ENCODE measurements at places on chromosomes 7 and 10.

DNA sequence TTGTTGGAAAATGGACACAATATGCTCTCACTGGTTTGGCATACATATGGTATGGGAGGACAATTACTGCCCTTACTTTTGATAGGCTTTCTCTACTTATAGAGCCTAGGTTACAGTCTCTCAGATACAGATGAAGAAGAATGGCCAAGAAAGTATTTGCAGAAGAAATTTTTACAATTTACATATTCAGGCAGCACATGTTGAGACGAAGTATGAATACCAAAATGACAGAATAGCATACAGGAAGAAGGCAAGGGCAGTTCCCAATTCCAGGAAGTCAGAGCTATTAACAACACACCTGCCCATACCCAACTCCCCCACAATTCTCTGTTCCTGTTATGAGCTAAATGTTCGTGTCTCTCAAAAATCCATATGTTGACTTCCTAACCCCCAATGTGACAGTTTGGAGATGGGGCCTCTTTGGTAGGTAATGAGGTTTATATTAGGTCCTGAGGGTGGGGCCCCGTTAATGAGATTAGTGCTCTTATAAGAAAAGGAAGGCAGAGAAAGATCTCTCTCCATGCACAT is 67.8 kb downstream of the DOCK4 start:
- DNase-seq, result no peak
- H3K4me3 ChIP-seq, result no peak overlapping the region
- H3K4me1 ChIP-seq, result peaks cover 27% of the 10 kb centered on the region
- H3K27me3 ChIP-seq, result no peaks in the 10 kb centered on the region
- no peak overlapping the region for H3K27ac ChIP-seq

DNA sequence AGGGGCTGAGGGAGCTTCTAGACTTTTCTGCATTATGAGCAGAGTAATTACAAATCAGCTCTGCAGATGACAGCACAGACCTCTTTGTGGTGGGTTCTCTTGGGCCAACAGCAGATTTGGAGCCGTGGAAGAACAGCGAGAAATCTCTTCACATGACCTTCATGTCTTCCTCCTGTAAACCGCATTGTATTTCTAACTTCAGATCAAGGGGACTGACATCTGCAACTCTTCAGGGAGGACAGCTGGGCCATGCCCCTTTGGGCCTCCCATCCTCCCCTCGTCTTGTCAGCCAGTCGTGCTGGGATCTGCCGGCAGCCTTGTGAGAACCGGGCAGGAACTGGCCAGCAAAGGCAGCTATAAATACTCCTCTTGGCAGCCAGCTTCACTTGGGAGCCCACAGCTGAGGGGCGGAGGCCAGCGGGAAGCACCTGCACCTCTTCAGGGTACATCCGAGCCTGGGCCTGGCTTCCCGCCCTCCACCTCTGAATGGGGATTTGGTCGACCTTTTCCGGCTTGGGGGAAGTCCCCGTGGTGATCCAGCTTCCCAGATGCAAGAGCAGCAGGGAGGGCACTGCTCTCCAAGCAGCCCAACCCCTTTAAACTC is 54.7 kb downstream of the STEAP1B start:
- no peaks in the 10 kb centered on the region for H3K27me3 ChIP-seq
- no peak overlapping the region for H3K4me3 ChIP-seq
- DNase-seq, result peak; percentile 52
- peaks cover 37% of the 10 kb centered on the region for H3K4me1 ChIP-seq
- no peaks in the 10 kb centered on the region for H3K36me3 ChIP-seq

- no peak overlapping the region for H3K27ac ChIP-seq
- peaks cover 18% of the 10 kb centered on the region for H3K4me1 ChIP-seq
- H3K4me3 ChIP-seq, result no peak overlapping the region
- H3K36me3 ChIP-seq, result peaks cover 12% of the 10 kb centered on the region
- H3K27me3 ChIP-seq, result no peaks in the 10 kb centered on the region
- no peak for DNase-seq
Observed at GRCh38 chr10:98374217-98374985, 40.6 kb downstream of the PYROXD2 start.

DNA sequence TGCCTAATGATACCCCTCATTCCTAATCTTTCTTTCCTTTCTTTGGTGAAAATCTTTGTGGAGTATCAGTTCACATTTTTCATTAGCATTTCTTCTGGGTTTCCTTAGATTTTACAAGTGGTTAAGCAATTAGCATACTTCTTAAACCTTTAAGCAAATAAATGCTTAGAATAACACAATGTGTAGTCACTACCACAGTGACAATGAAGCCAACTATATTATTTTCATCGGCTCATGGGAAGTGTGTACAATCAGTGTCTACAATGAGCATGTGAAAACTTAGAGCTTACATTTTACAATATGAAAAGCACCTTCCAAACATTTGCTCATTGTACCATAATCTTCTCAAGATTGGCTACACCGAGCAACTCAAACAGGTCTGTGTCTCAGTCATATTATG is 176.2 kb upstream of the PLXNA4 start:
- no peak overlapping the region for H3K4me3 ChIP-seq
- no peak for DNase-seq
- peaks cover 6% of the 10 kb centered on the region for H3K36me3 ChIP-seq
- no peaks in the 10 kb centered on the region for H3K27me3 ChIP-seq
- H3K27ac ChIP-seq, result no peak overlapping the region

- DNase-seq, result no peak
- peak overlapping the region; percentile 53 for H3K27ac ChIP-seq
- H3K4me1 ChIP-seq, result peaks cover 31% of the 10 kb centered on the region
- no peaks in the 10 kb centered on the region for H3K27me3 ChIP-seq
- H3K36me3 ChIP-seq, result no peaks in the 10 kb centered on the region
Observed at GRCh38 chr7:106952001-106952657, 87.0 kb downstream of the PIK3CG start.

GRCh38 chr7:73741600-73741999 is 3.0 kb upstream of the ABHD11 start:
- peak; percentile 65 for DNase-seq
- peaks cover 32% of the 10 kb centered on the region for H3K27me3 ChIP-seq
- H3K4me1 ChIP-seq, result peaks cover 38% of the 10 kb centered on the region
- H3K4me3 ChIP-seq, result peak overlapping the region; percentile 38
- H3K36me3 ChIP-seq, result peaks cover 5% of the 10 kb centered on the region

DNA sequence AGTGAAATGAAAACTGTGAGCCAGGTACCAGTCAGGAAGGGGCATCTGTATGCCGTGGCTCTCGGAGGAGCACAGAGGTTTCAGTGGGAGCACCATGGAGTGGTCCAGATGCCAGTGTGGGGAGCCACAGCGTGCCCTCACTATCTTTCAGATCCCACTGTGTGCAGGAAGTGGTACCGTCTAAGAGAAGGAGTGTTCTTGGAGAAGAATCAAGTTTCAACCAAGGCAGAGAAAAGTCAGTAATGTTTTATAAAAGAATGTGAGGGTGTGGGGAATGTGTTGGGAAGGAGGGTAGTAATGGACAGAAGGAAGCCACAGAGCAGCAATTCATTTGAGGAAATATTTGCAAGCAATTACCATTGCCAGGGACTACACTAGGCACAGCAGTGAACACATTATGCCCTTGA is 35.6 kb downstream of the PRKAR2B start:
- no peak for DNase-seq
- H3K4me1 ChIP-seq, result peaks cover 19% of the 10 kb centered on the region
- no peak overlapping the region for H3K4me3 ChIP-seq

DNA sequence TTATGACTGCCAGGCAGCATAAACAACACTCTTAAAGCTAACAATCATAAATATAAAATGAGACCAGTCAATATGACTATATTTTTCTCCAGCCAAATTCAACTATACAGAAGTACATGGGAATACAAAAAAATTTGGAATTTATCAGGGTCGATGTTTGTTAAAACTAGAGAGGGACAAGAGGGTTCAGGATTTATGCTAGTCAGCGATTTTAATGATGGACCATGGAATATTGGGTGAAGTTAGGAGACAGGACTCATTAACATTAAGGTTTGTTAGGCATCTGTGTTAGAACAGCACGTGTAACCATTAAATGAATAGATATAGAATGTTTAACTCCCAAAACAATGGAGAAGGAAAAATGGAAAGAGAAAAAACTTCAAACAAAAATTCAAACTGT is 146.2 kb downstream of the SEM1 start:
- H3K4me1 ChIP-seq, result no peaks in the 10 kb centered on the region
- H3K27ac ChIP-seq, result no peak overlapping the region
- H3K4me3 ChIP-seq, result no peak overlapping the region

DNA sequence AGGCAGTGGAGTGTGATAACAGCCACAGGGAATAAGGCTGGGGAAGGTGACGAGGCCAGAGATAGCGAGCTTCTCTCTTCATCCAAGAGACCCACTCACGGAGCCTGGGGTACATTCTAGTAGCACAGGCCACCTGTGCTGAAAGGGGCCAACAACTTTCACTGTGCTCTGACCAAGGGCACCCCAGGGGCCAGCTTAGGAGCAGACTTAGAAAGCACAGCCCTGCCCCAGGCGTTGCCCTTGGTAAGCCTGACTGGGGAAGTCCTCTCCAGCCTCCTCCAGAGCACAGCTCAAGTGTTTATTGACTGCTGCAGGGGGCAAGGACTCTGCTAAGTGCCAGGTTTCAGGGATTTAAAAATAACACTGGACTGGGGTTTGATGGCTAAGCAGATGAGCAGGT is 44.7 kb downstream of the EBF3 start:
- no peaks in the 10 kb centered on the region for H3K4me1 ChIP-seq
- H3K27ac ChIP-seq, result no peak overlapping the region
- no peak for DNase-seq
- no peak overlapping the region for H3K4me3 ChIP-seq
- H3K27me3 ChIP-seq, result no peaks in the 10 kb centered on the region

DNA sequence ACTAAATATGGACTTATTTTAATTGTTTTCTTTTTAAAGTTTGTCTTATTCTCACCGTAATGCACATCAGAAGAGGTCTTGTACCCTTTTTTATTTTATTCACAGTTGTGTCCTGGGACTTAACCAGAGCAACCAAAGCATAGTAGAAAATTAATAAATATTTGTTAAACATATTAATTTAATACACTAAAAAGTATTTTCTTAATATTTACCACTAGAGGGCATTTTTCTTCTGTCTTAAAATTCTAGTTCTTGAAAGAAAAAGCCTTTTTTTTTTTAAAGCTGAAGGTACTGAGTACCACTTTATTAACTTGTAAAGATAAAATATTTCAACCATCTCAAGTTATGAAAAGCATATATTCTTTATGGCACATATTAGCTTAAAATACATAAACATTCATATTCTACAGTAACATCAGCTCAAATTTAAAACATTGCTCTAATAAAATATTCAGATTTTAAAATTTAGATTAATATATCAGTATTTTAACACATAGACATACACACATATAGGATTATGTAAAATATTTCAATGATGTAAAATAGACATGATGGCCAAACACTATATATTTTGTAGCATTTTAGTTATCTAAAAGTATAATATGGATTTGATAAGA is 260.4 kb downstream of the SEMA3A start:
- no peak overlapping the region for H3K27ac ChIP-seq
- no peaks in the 10 kb centered on the region for H3K27me3 ChIP-seq
- DNase-seq, result no peak
- H3K4me3 ChIP-seq, result no peak overlapping the region
- no peaks in the 10 kb centered on the region for H3K36me3 ChIP-seq

DNA sequence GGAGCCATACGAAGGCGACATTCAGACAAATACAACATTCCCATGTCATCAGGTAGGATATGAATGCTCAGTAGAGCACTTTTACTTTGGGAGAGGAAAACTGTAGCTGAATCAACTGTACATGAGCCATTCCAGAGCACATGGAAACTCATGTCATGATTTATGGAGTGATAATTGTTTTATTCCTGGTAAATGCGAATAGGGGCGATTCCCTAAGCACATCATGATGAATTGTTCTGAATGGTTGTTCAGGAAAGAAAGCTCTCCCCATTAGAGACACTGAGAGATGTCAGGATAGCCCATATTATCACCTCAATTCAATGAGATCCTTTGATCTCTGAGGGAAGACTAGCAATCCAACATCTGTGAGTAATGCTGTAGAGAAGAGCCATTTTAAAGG is 243.6 kb downstream of the FOXP2 start:
- no peak overlapping the region for H3K4me3 ChIP-seq
- no peaks in the 10 kb centered on the region for H3K36me3 ChIP-seq
- peak overlapping the region; percentile 47 for H3K27ac ChIP-seq
- no peak for DNase-seq
- peaks cover 70% of the 10 kb centered on the region for H3K4me1 ChIP-seq
- no peaks in the 10 kb centered on the region for H3K27me3 ChIP-seq

DNA sequence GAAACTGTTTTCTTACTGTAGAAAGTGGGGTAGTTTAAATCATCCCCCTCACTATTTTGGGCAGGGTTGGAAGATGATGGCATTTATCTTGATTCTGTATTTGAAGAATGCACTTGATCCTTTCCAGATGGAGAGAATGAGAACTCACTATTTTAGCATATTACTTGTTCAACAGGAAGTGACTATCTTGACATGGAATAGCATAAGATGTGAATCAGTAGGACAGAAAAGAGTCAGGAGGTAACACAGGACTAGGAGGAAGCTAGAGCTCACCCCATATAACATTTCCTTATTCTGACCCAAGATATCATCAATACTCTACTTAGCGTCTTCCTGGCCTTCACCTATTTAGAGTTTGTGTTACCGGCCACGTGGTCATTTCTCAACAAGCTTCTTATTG is 400.2 kb downstream of the PHTF2 start:
- no peak overlapping the region for H3K4me3 ChIP-seq
- no peaks in the 10 kb centered on the region for H3K36me3 ChIP-seq
- H3K27ac ChIP-seq, result no peak overlapping the region
- no peak for DNase-seq
- H3K27me3 ChIP-seq, result no peaks in the 10 kb centered on the region
- no peaks in the 10 kb centered on the region for H3K4me1 ChIP-seq

DNA sequence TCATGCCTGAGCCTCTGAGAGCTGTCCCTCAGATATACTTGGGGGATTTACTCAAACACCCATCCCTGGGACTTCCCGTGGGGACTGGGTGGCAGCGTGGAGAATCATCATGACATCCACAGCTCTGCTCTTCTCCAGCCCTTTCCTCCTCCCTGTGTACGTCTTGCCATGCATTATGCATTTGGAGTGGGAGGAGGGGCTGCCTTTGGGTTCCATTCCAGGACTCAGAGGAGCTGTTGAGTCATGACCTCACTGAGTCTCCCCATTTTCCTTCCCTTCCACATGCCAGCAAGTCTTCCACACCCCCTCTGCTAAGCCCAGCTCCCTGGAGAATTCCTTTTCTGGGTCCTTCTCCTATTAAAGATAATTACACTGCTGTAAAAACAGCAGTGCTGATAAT is 480.7 kb downstream of the SORCS3 start:
- no peak overlapping the region for H3K27ac ChIP-seq
- peaks cover 16% of the 10 kb centered on the region for H3K36me3 ChIP-seq
- H3K4me1 ChIP-seq, result peaks cover 4% of the 10 kb centered on the region
- H3K4me3 ChIP-seq, result no peak overlapping the region
- H3K27me3 ChIP-seq, result no peaks in the 10 kb centered on the region
- no peak for DNase-seq

- H3K27me3 ChIP-seq, result peaks cover 80% of the 10 kb centered on the region
- peaks cover 3% of the 10 kb centered on the region for H3K36me3 ChIP-seq
- no peak overlapping the region for H3K4me3 ChIP-seq
- DNase-seq, result peak; percentile 60
Observed at GRCh38 chr7:151416112-151416940, 6.5 kb upstream of the WDR86 start.

- no peak for DNase-seq
- no peak overlapping the region for H3K27ac ChIP-seq
- H3K4me3 ChIP-seq, result peak overlapping the region; percentile 71
- H3K27me3 ChIP-seq, result peaks cover 60% of the 10 kb centered on the region
- peaks cover 36% of the 10 kb centered on the region for H3K4me1 ChIP-seq
Observed at GRCh38 chr7:50304911-50305582, 531 bp downstream of the IKZF1 start.

Measured in WTC11 (cell line).